Cerebellar cortex (tissue), 1 donor: ENCODE measurements at places on chromosomes 1 and 21.
A peak's percentile ranks its signal among the peaks of the same experiment; 100 is the strongest.

DNA sequence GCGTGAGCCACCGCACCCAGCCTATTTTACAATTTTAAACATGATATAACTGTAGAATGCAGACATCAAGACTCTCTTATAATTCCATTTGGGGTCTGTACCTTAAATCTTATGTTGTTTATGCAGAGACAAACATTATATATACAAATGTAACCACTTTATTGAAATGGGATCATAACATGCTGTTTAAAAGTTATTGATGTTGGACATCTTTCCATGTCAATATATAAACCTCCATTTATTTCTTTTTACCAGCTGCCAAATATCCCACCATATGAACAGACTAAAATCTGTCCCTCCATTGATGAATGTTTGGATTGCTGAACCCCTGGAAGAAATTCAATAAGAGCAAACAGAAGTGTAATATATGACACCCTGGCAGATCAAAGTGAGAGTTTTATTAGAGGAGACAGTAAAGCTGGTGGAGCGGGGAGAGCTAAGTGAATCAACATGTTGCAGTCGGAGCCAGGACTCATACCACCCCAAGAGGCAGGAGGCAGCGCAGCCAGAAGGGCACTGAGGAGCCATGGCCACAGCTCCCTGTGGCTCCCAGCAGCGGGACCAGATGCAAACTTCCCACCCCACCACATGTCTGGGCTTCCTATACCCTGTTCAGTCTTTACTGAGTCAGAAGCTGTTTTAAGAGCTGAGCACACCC is 4.7 kb upstream of the PCSK9 start:
- no peak for DNase-seq

- DNase-seq, result no peak
Observed at GRCh38 chr1:21820597-21821232, 8.7 kb downstream of the LDLRAD2 start.

GRCh38 chr1:100452641-100453040 is 85.3 kb upstream of the GPR88 start:
- DNase-seq, result no peak

GRCh38 chr1:205512059-205513045 is 7.9 kb downstream of the CDK18 start:
- no peak for DNase-seq

DNA sequence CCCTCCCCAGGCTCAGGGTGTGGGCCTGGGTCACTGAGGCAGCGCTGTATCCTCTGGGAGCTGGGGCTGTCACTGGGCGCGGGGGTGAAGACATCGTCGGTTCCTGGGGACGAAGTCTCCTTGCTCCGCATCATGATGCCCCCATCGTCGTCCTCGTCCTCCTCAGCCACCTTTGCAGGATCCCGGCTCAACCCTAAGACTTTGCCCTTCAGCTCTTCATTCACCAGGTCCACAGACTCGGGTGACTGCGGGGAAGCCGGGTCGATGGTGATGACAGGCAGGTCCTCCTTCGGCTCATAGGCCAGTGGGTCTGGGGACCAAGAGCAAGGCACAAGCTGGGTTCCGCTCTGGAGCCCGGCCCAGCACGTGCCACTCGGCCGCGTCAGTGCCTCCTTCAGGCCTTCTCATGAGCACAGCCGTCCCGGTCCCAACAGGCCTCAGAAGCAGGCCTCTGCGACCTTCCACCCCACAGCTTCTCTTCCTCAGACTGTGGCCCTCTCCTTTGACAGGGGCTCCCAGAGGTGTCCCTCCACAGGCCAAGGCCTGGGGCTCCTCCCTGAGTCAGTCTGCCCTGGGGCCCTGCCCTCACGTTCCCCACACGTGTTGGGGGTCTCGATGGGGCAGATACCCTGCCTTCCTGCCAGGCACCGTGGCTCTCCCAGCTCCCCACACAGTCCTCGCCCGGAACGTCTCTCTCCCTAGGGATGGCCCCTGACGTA is 54.4 kb downstream of the SLC9A1 start:
- DNase-seq, result no peak

DNA sequence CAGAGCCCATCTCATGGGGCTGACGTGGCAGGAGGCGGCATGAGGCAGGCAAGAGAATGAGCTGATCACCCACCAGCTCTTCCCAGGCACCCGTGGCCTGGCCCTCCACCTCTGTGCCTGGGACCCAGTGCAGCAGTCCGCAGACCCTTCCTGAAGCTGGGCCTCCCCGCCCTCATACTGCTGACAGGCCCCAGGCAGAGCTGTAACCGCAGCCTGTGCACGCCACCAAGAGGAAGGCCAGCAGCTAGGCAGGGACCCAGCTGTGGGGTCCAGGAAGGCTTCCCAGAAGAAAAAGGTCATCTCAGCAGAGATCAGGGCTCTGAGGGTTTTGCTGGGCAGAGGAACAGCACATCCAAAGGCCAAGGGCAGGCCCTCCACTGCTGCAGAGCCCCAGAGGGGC is 9.8 kb upstream of the MTFR1L start:
- DNase-seq, result no peak

- DNase-seq, result no peak
Observed at GRCh38 chr1:154423988-154424326, 18.8 kb downstream of the IL6R start.

DNA sequence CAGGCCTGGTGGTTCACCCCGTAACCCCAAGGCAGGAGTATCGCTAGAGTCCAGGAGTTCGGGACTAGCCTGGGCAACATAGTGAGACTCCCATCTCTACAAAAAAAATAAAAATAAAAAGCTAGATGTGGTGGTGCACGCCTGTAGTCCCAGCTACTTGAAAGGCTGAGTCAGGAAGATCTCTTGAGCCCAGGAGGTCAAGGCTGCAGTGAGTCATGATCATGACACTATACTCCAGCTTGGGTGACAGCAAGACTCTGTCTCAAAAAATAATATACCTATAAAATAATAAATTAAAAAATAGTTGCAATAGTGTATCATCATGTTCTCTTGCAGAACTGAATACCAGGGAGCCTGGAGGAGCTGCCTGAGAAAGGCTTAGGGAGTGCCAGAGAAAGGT is 19.9 kb upstream of the TMEM39B start:
- no peak for DNase-seq

GRCh38 chr1:94550800-94551241 is 9.3 kb upstream of the F3 start:
- no peak for DNase-seq

DNA sequence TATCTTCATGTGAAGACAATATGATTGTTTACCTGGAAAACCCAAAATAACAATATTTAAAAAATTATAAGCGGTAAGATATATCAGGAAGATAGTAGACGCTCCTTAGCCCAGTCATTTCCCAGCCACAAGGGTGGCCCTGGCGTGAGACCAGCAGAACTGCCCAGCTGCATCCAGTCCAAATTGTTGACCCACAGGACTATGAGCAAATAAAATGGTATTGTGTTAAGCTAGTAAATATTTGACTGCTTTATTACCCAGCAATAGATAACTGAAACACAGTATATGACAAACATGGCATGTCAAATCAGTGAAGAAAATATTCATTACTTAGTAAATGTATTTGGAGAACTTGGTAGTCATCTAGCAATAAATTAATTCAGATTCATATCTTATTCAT is 294.3 kb upstream of the SPAG17 start:
- no peak for DNase-seq

- peak; percentile 68 for DNase-seq
Observed at GRCh38 chr1:12005488-12006166, 13.7 kb upstream of the MIIP start.

- no peak for DNase-seq
Observed at GRCh38 chr21:41359286-41359685, 2.5 kb upstream of the MX2 start.

DNA sequence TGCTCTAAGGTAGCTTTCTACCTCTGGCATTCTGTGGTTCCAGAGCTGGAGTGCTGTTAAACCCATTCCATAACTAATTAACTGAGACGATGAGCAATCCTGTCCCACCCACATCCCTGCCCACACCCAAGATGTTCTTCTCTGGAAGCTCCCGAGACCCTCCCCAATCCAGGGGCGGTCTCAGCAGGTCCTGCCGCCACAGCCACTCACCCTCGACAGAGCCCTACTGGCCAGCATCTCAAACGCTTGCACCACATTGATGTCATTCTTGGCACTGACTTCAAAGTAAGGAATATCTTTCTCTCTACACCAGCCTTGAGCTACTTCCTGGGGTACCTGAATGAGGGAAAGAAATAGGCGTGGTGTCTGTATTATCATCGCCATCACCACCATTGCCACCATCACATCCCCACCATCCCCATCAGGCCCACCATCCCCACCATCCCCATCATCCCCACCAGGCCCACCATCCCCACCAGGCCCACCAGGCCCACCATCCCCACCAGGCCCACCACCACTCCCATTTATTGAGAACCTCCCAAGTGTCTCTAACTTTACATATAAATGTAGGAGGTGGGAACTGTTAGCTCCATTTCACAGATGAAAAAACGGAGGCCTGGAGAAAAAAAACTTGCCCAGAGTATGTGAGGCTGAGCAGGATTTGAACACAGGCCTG is 17.7 kb downstream of the RAB7B start:
- DNase-seq, result no peak

DNA sequence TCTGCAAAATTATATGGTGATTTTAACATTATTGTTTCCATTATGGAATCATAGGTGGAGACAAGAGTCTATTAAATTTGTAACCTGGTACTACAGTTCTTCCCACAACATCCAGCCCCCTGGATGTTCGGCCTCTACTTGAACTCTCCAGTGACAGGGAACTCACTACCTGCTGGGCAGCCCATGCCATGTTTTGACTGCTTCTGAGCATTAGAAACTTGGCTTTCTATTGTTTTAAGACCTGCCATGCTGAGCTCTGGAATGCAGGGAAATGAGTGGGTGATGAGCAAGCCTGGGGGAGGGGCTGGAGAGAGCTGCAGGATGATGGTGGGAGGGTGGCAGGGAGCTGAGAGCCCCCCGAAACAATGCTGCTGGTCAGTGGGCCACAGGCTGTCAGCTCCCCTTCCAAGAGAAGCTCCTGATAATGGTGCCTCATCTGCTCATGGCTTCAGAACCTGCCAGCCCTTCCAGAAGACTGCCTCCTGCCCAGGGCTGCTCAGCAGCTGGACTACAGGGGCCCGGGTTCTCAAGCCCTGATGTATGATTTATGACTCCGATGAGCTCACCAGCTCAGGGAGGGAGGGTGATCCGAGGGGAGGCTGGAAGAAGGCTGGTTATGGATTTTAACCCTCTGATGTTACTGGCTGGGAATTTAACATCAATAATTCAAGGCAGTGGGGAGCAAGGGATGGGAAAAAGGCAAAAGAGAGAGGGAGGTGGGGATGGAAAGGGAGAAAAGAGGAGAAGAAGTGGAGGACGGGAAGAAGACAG is 205.0 kb downstream of the HIVEP3 start:
- DNase-seq, result no peak

- DNase-seq, result no peak
Observed at GRCh38 chr1:26608895-26609294, 79.3 kb downstream of the RPS6KA1 start.

GRCh38 chr1:3518256-3518655 is 63.8 kb downstream of the ARHGEF16 start:
- DNase-seq, result no peak

DNA sequence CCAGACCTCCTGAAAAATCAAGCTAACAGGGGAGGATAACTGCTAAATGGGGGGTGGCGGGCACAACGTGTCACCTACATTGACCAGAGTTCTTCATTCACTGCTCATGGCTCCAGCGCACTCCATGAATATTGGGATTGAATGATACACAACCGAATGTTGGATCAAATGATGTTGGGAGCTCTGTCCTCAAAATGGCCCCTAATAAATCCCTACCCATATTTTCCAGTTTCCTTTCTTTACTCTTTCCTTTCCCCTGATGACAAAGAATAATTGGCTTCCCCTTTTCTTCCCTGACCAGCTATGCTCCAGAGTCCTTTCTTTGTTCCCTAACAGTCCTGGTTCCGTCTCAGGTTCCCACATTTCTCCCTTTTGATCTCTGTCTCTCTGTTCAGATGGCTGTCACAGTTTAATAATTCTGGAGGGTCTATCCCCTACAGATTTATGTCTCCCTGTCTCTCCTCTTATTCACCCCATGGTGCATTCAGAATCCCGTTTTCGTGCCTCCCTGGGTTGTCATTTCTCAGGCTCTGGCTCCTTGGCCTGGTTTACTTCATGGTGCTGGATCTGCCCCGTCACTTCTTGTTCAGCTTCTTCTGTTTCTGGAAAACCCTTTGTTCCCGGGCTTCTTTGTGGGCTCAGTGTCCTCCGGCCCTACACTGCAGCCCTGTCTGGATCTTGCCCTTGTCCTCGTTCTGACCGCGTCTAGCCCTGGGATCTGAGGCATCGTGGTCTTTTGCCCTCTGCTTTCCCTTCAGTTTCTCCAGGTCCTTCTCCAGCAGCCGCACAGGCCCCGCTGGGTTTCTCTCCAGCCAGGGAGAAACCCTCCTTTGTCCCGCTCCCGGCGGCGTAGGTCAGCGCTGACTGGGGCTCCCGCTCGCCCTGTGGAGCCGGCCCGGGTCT is 78.3 kb downstream of the NDUFS5 start:
- DNase-seq, result no peak
